ENCODE measurements at places on chromosomes 11 and 22.

- no peak for DNase-seq
Measured at GRCh38 chr22:41557401-41558240, 3.2 kb upstream of the CSDC2 start.

DNA sequence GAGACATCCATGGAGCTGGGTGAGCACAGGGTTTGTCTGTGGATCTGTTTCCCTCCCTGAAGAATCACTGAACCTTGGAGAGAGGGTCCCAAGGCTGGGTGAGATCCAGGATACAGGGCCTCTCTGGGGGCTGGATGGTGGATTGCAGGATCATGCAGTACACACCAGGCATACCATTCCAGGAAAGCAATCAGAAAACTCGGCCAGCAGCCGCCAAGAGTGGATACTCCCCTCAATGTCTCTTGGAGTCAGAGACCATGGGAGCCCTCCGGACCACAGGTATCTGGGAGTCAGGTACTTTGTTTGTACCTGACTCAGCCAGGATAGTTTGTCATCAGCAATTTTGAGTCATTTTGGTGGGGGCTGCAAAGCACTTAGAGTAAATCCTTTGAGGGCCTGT, 14.6 kb upstream of the SYT13 start:
- no peak for DNase-seq

GRCh38 chr11:36540998-36541397, 26.8 kb upstream of the RAG1 start:
- DNase-seq = no peak

DNA sequence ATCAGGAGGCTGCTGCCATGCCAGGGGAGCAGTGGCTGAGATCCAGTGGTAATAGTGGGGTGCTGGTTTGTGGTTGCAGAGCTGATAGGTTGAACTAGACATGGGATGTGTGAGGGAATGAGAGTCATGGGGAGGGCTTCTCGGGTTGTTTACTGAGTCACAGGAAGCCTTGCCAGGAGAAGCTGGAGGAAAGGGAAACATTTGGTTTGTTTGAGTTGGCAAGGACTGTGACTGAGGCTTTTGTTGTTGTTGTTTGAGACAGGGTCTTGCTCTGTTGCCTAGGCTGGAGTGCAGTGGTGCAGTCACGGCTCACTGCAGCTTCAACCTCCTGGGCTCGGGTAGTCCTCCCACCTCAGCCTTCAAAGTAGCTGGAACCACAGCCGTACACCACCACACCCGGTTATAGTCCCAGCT, 49.3 kb downstream of the CABIN1 start:
- no peak for DNase-seq

- DNase-seq = no peak
Measured at GRCh38 chr22:19430890-19431541, 517 bp downstream of the HIRA start.

- DNase-seq = no peak
Measured at GRCh38 chr22:21876486-21877176, 9.2 kb upstream of the MAPK1 start.

- no peak for DNase-seq
Measured at GRCh38 chr22:42985531-42985905, 29.4 kb downstream of the PACSIN2 start.

GRCh38 chr22:22349455-22349836, 104.9 kb downstream of the VPREB1 start:
- no peak for DNase-seq

GRCh38 chr22:50207383-50208140, 6.8 kb downstream of the SELENOO start:
- no peak for DNase-seq

- no peak for DNase-seq
Measured at GRCh38 chr11:111445586-111445985, 66.5 kb upstream of the POU2AF1 start.

GRCh38 chr11:44260081-44260480, 49.9 kb downstream of the ALX4 start:
- no peak for DNase-seq

DNA sequence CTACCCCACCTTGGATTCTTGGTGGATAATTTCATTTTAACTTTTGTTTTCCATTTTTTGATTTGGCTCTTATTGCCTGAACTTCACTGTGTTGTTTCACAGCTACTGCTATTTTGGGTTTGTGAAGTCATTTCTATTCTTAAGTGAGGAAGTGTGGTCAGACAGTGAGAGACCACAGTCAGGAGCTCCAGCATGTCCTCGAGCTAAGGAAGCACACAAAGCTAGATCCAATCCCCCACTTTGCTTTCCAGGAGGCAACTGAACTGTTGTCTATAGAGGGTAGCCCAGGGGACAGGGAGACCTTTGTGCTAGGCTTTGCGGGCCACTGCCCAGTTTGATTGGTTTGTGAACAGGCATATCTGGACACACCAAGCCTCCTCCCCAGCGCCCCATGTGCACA, 251.8 kb upstream of the KIRREL3 start:
- no peak for DNase-seq

- peak; percentile 16 for DNase-seq
Measured at GRCh38 chr11:57515332-57516060, at the start of gene SLC43A1. TSS of gene SLC43A1 (minus strand) at chr11:57515702. CDS start at chr11:57514111, 1,591 bp downstream.

GRCh38 chr11:112004389-112004788, 20.8 kb upstream of the DLAT start:
- DNase-seq = no peak

DNA sequence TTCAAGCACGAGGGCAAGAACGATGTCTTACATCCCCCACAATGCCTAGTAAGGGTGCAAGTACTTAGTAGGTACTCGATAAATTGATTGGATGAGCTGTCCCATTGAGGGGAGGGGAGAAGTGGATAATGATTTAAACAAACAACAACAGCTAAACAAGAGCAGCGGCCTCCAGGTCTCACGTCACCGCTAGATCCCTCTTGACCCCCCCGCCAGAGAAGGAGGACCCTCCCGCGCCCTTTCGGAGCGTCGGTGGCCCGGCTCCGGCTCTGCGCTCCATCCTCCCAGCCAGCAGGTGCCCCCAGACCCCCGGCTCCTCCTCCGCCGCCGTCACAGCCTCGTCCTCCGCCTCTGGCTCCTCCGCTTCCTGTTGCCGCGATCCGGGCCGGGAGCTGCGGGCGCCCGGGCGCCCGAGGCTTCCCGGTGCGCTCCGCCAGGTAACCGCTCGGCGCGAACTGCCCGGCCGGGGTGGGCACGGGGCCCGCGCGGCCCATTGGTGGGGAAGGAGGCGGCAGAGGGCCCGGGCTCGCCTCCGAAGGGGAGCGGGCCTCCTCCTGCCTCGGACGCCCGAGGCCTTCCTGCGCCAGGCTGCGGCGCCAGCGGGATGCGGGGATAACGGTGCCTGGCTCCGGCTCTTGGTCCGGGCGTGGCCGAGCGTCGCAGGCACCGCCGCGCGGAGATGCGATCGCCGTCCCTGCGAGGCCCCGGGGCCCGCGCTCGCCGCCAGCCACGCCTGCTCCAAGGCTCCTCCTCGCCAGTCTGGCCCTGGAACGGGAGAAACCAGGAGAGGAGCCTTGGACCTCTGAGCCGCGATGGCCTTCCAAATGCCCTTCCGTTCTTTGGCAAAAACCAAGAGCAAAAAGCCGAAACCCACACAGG, at the start of gene TLCD5:
Gene TLCD5 (plus strand): TSS at position 368 of the 879 bp plus-strand sequence. CDS start 2,143 bp downstream, outside the sequence.
- no peak for DNase-seq

DNA sequence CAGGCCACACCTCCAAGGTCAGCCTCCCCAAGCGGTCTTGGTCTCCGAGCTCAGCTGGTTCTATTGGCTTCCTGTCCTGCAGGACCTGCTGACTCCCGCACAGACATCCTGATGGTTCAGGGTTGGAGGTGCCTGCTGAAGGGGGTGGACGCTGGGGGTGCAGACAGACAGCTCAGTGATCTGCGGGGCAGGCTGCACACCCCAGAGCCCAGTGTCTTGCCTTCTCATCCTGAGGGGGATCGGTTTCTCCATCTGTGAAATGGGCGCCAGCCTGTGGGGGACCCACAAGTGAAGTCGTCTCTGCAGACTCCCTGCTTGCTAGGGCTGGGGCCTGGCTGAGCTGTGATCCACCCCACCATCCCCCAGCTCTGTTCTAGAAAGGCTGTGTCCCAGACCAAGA, 13.8 kb downstream of the FLRT1 start:
- no peak for DNase-seq

- DNase-seq = no peak
Measured at GRCh38 chr22:32546496-32546895, 71.9 kb downstream of the FBXO7 start.

- no peak for DNase-seq
Measured at GRCh38 chr11:44241851-44242250, 68.1 kb downstream of the ALX4 start.

DNA sequence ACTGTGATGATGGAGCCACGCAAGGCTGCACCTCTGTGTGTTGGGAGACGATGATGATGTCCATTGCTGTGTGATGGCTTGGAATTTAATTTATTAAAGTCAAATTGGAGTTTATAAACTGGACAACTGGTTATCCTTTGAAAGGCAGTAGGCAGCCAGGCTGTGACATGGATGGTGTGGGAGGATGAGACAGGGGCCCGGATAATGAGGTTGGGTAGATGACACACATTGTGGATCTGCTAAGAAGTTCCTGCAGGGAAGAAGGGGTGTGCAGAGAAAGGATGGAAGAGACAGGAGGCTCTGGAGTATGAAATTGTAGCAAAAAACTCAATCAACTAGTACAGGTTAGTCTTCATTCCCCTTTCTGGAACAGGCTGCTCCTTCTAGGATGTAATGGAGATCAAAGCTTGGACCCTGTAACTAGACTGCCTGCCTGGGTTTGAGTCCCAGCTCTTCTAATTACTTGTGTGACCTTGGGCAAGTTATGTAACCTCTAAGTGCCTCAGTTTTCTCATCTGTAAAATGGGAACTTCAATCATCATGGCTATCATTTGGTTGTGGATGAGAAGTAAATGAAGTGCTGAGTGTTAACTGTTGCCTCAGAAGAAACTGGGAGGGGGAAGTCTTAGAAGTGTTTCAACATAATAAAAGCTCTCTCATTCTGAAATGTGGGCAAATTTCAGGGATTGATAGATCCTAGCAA, 4.2 kb upstream of the HINFP start:
- DNase-seq = no peak

DNA sequence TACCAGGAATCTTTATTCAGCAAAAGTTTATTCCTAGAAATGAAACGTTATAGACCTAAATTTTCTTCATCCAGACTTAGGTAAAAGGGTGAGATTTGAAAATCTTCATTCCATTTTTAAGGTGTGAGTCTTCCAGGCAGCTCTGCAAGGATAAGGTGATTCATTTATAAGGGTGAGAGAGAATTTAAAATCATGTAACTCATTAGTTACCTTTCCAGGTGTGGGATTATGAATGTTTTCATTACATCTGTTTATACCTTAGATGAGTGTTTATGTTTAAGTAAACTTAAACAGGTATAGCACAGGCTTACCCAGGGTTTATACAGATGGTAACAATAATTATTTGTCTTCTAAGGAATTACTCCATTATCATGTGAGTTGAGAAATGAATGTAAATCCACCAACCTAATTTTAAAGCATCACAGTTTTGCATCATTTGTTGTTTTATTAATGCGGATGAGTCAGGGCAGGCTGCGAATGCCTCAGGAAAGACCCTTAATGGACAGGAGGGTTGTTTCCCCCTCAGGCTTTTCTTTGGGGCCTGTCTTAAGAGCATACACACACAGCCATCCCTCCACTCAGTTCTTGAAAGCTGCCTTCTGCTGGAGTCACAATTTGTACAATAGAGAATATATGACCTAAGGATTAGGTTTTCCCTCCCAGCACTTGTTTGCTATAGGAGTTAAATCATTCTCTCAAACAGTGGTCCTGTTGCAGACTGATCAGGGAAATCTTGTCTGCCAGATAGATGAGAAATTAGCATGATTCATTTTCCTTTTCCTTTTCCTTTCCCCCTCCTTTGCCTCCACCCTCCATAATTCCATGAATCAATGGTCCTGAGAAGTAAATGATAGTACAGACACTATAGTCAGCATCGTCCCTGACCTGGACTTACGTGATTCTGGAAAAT, 3.0 kb downstream of the PRSS23 start:
- no peak for DNase-seq

DNA sequence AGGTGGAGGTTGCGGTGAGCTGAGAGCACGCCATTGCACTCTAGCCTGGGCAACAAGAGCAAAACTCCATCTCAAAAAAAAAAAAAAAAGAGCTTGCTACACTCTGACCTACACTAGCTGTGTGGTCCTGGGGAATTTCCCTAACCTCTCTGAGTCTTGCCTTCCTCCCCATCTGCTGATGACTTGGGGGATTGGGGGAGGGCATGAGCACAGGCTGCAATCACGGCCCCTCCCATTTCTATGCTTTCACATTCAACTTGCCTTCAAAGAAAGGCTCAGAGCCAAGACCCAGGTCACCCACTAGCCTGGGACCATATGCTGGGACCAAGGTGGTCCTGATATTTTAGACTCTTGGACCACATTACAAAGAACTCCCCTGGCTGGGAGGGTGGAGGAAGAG, 39.8 kb upstream of the TEF start:
- peak; percentile 11 for DNase-seq

DNA sequence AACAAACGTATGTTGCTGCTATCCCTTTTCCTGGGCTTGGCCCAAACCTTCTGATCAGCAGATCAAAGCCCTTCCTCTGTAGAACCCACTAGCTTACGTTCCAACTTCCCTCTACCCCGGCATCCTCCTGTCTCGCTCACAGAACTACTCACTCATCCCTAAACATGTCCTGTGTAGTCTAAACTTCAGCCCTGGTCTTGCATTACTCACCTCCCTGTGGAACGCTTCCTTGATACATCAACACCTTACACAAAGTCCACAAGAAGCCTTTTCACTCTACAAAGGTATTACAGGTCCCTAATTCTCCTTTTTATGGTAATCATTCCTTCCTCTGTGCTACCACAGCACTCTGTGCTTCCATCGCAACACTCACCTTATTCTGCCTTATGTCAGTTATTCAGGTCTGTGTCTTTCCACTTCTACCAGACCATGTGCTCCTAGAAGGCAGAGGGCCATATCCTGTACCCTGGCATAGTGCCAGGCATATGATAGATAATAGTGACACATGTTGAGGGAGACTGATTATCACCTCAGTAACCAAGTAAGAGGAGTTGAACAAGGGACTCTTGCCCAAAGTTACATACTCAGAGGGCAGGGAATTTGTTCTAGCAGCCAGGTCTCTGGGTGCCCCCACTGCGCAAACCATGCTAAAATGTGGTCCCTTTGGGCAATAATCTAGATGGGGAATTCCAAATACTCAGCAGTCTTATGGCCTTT, 41.6 kb downstream of the USP35 start:
- DNase-seq = no peak

DNA sequence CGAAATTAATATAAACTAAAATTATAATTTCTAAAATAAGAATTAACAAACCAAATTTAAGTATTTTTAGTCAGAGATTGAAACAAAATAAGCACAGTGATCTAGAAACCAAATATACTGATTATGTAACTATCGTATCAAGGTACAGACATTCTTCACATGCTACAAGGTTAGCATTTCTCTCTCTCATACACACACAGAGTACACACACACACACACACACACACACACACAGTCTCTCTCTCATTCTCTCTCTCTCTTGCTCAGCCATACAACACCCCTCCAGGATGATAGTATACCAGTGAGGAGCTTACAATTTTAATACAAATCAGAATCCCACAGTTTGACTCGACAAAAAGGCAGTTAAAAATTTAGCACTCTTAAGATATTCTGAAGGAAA, 66.0 kb downstream of the RDX start:
- no peak for DNase-seq
